ENCODE measurements at places on chromosomes 11 and 22.

DNA sequence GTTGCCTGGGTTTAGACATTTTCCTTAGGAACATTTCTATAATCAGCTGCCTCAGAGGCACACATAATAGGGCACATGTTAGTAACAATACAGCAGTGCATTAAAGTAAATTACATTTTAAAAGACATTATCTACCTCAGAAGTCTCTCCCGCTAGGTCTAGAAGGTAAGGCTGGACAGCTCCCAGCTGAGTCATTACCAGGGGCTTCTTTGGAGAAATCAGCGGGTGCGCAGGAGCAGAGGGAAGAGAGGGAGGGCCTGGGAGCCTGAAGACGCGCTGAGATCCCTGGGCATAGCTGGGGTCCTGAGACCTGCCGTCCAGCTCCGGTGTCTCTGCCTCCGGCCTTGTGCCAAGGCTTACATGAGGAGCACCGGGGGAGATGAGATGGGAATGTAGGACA lies 67.7 kb downstream of the TMPRSS5 start:
- DNase-seq: no peak

- no peak for DNase-seq
Observed at GRCh38 chr11:92057849-92058442, 166.7 kb upstream of the FAT3 start.

DNA sequence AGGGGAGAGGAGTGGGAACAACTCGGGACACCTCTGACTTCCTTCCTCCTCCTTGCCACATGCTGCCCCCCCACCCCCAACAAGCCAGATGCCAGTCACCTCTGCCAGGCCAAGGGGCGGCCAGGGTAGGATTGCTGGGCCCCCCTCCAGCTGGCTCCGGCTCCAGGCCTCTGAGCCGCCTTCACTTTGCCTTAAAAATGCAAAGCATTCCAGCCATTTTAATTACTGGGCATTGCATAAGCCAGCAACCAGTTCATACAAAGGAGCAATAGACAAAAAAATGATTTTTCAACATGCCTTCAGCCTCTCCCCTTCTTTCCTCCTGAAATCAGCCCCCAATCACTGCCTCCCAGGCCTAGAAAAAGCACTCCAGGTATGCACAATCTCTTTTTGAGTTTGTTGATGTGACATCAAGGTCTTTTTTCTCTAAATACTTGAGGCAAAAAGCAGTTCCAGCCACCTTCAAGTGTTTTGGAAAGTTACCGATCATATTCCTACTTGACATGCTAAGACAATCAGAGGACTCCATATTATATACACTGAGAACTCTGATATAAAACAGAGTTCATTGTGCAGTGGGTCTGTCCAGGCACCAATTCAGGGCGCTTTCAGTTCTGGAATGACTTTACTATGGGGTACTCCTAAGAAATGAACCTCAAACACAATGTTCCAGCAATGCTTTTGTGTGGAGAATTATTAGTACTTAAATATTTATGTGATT lies 12.4 kb upstream of the TIMP3 start:
- no peak for DNase-seq

GRCh38 chr11:19788435-19788834 lies 75.8 kb downstream of the NAV2 start:
- no peak for DNase-seq

- DNase-seq: no peak
Observed at GRCh38 chr11:46072172-46072964, 48.9 kb downstream of the PHF21A start.

DNA sequence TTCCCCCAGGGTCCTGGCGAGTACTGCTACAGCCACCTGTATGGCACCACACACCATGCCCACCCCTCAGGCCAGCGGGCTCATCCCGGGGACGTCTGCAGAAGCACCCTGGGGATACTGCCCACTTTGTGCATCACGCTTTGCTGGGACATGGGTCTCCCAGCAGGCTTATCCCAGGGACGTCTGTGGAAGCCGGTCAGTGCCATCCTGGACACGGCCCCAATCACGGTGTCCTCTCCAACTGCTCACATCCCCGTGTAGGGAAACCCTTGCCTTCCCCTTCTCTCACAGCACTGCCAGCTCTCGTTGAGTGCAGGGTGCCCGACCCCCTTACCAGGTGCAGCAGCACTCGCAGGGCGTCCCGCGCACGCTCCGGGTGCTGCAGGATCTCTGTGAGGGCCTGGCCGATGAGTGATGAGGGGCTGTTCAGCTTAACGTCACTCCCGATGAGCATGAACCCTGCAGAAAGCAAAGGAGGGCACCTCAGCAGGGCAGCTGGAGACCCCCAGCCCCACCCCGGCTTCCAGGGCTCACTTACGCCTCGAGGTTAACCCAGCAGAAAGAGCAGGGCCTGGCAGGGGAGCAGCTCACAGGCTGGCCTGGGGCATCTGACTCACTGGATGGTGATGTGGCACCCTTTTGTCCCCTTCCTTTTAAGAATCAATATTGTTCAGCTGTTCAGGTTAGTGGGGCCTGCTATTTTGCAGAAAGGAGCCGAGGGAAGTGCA lies 76.9 kb upstream of the PITPNB start:
- DNase-seq: no peak

DNA sequence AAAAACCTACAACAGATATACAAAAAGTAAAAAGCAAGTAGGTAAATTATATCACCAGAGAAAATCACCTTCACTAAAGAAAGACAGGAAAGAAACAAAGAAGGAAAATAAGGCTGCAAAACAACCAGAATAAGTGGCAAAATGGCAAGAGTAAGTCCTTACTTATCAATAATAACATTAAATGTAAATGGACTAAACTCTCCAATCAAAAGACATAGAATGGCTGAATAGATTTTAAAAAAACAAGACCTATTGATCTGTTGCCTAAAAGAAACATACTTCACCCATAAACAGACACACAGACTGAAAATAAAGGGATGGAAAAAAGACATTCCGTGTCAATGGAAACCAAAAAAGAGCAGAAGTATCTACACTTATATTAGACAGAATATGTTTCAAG lies 695.7 kb upstream of the FAT3 start:
- no peak for DNase-seq

DNA sequence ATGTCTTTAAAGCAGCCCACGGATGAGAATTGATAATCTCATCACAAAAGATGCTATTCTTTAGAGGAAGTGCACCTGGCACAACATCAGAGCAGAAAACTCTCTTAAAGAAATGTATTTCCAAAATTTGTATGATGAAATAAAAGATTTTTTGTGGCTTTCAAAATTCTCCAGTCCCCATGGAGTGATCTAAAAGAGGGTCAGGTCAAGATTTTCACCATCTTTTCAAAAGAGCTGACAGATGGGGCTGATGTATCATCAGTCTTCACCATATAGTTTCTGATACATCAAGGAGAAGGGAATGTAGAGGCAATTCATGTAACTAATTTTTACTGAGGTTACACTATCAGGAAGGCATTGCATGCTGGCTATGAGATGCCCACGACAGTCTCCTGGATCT lies 11.7 kb downstream of the ME3 start:
- no peak for DNase-seq

DNA sequence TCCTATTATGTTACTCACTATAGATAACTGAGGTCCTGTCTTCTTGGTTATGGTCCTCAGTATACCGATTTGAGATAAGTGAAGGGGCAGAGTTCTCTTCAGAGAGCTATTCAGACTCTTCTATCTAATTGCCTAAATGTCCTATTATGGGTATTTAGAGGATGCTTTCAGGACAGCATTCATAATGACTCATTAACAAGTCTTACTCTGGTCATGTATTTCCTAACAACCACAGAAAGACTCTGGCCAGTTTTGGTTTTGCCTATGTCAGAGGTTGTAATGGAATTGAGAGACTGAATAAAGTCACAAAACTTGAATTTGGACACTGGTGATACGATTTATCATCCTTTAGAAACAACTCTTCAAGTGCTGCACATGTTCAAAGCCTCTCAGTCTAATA lies 1233.0 kb downstream of the JRKL start:
- no peak for DNase-seq

DNA sequence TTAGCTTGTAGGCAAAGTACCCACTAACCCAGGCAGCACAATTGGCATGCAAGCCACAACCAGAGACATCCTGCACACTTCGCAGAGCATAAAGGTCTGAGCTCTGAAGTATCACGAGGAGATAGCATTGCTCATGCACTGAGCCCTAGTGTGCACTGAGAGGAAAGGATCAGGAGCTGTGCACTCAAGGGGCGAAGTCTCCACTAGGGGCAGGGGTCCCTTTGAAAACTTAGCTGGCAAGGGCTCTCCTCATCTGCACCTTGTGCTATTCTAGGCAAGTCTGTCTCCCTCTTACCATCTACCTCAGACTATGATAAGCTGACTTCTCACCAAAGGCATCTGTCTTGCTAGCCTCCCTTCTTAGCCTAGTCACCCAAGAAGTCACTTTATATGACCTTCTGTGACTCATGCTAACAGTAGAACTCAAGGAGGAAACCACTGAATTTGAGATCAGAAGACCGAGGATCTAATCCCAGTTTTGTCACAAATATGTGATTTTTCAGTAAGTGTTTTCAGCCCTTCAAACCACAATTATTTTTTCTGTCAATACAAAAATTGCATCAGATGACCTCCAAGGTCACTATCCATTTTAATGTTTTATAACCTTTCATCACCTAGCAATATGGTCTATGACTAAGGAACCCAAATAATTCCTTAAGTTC lies 1078.0 kb downstream of the NTM start:
- DNase-seq: no peak

DNA sequence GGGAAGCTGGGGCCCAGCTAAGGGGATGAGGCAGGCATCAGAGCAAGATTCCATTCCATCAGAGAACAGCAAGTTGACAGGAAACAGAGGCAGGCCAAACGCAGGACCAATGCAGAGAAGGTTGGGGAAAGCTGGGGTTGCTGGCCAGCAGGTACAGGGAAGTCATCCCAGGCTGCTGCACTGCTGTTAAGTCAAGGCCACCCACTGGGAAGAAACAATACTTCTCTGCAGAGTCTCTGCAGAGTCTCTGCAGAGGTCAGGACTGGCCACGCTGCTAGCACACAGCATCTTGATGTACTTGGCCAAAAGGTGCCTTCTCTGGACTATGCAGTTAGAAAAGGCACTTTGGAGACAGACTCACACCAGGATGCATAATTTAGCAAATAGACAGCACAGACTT lies 68.5 kb upstream of the CSNK2A3 start:
- no peak for DNase-seq

Data from activated CD8-positive, alpha-beta memory T cell treated with anti-CD3 and anti-CD28 coated beads for 4 hours (primary cell).